Activated naive CD4-positive, alpha-beta T cell treated with anti-CD3 and anti-CD28 coated beads for 36 hours (primary cell): ENCODE measurements at places on chromosomes 12 and 14. TPM values are rescaled to one million over a fixed set of nuclear protein-coding genes. Genes with fewer than 3 reads are reported as not detected.

DUSP6 gene
- 26.1 TPM for total RNA-seq

SLC25A47 gene
- not detected for total RNA-seq

DACT1 gene
- 5.2 TPM for total RNA-seq

RASSF8 gene
- total RNA-seq, result 0.81 TPM

GARIN6 gene
- total RNA-seq, result not detected

KRT8 gene
- total RNA-seq, result 0.40 TPM
